Fibroblast of pulmonary artery (primary cell): ENCODE measurements at places on chromosomes 1 and 21.

GRCh38 chr1:115194506-115194905 is 105.2 kb upstream of the TSPAN2 start:
- no peak for DNase-seq

DNA sequence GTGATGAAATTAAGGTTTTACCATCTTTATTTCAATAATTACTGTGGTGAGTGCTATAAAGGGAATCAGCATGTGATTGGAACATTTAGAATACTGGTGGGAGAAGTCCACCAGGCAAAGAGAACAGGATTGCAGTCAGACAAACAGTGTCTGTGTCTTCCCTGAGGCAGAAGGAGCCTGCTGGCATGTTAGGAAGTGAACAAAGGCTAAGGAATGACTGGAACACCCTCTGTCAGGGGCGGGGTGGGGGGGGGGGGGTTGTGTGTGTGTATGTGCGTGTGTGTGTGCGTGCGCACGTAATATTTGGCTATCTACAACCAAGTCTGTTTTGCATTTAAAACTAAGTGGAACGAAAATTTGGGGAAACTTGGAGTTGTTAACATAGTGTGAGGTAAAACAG is 30.2 kb downstream of the SRRM1 start:
- DNase-seq = peak; percentile 16

- no peak for DNase-seq
Observed at GRCh38 chr21:39105836-39106235, 77.4 kb downstream of the PSMG1 start.

GRCh38 chr1:230728710-230729392 is 14.9 kb upstream of the AGT start:
- DNase-seq = peak; percentile 6

GRCh38 chr1:85366391-85367170 is 90.1 kb upstream of the BCL10 start:
- DNase-seq = peak; percentile 90

DNA sequence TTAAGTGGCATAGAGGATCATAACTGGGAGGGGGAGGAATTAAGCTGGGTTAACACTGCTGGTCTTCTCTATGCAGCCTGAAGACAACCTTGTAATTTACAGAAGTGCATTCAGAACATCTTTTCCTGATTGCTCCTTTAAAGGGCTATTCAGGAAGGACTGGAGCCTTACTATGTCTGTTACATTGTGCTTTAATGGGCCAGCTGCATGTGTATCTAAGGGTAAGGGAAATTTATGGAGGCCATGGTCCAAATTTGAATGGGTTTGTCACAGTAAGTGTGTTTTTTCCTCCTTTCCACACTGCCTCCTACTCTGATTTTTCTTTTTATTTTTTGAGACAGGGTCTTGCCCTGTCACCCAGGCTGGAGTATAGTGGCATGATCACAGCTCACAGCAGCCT is 19.6 kb downstream of the C1orf21 start:
- no peak for DNase-seq

DNA sequence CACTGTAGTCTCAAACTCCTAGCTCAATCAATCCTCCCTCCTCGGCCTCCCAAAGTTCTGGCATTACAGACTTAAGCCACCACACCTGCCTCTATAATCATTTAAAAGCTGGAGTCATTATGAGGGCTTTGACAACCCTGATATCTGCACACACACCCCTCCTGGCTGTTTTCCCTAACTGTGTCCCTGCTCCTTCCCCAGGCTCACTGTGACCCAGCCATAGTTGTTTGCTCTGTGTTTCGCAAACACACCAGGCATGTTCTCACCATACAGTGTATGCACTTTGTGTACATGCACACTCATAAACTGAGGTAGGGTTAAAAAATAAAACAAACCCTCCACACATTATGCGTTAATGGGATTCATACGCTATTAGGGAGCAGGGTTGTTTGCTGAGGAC is 21.8 kb upstream of the IL20 start:
- no peak for DNase-seq

DNA sequence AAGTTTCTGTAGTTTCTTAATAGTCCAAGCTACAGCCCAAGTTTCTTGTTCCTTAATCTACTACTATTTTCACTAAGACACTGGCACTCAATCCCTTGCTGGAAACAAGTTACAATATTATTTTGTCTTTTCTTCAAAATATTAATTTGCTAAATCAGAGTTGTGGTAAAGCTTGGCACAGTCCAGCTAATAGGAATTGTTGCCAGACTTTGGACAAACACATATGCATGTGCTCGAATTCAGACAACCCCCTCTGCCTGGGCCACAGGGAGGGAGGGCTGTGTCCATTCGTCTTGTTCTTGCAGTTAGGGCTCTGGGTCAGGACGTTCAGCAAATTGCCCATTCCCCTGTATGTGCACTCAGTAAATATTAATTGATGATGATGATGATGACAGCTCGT is 103.6 kb downstream of the CNIH3 start:
- DNase-seq = no peak

- no peak for DNase-seq
Observed at GRCh38 chr1:235682216-235682615, 32.6 kb upstream of the GNG4 start.

GRCh38 chr1:150235294-150235851 is 539 bp downstream of the ANP32E start:
- no peak for DNase-seq

- DNase-seq = peak; percentile 47
Observed at GRCh38 chr1:167747988-167748387, 26.2 kb downstream of the MPZL1 start.

DNA sequence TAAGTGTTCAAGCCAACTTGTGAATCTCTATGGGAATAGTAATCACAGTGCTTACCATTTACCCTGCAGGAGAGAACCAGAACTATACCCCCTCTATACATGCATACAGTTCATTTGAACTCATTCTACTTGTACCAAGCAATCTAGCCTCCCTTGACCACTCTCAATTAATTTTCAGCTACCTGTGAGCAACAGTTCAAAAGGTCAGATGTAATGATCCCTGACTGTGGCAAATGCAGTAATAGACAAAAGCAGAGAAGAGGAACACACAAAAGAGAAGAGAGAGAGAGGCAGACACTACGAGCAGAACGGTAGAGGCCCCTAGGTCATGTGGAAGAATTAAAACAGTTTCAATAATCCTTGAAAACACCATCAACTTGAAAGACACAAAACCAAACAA is 52.8 kb downstream of the FMO4 start:
- no peak for DNase-seq

- peak; percentile 66 for DNase-seq
Observed at GRCh38 chr21:16241479-16241963, 511.7 kb downstream of the USP25 start.

DNA sequence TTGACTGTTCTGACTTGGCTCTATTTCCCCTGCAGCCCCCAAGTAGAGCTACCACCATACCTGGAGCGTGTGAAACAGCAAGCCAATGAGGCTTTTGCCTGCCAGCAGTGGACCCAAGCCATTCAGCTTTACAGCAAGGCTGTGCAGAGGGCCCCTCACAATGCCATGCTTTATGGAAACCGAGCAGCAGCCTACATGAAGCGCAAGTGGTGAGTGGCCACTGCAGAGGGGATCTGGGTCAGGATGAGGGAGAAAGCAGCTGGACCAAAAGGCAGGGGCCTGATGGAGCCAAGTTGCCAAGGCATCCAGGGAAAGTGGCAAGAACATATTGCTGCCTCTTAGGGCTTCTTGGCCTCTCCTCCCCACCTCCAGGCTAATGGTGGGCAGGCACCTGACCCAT is 24.1 kb upstream of the TMEM222 start:
- no peak for DNase-seq

GRCh38 chr1:30467101-30467500 is 256.3 kb downstream of the MATN1 start:
- no peak for DNase-seq

DNA sequence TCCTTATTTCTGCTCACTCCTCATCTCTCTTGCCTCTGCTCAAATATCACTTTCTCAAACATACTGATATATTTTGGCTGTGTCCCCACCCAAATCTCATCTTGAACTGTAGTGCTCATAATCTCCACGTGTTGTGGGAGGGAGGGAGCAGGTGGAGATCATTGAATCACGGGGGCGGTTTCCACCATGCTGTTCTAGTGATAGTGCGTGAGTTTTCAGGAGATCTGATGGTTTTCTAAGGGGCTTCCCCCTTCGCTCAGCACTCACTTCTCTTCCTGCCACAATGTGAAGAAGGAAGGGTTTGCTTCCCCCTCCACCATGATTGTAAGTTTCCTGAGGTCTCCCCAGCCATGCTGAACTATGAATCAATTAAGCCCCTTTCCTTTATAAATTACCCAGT is 26.6 kb downstream of the ZBTB8OS start:
- no peak for DNase-seq

DNA sequence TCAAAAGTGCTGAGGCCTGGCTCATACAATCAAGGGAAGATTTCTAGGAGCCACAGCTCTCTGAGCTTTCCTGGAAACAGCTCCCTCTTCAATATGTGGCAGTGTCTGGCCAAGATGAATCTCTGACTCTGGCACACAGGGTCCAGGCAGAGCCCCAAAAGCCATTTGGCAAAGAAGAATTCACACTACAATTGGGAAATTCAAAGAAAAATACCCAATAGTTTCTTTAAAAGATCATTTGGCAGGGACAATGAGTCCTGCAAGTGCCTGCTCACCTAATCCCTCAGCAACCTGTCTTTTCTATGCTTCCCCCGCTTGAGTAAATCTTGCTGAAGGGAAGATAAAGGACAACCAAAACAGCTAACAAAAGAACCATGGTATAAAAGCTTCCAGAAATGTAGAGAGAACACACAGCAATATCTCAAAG is 124.6 kb downstream of the TGFBR3 start:
- DNase-seq = no peak

DNA sequence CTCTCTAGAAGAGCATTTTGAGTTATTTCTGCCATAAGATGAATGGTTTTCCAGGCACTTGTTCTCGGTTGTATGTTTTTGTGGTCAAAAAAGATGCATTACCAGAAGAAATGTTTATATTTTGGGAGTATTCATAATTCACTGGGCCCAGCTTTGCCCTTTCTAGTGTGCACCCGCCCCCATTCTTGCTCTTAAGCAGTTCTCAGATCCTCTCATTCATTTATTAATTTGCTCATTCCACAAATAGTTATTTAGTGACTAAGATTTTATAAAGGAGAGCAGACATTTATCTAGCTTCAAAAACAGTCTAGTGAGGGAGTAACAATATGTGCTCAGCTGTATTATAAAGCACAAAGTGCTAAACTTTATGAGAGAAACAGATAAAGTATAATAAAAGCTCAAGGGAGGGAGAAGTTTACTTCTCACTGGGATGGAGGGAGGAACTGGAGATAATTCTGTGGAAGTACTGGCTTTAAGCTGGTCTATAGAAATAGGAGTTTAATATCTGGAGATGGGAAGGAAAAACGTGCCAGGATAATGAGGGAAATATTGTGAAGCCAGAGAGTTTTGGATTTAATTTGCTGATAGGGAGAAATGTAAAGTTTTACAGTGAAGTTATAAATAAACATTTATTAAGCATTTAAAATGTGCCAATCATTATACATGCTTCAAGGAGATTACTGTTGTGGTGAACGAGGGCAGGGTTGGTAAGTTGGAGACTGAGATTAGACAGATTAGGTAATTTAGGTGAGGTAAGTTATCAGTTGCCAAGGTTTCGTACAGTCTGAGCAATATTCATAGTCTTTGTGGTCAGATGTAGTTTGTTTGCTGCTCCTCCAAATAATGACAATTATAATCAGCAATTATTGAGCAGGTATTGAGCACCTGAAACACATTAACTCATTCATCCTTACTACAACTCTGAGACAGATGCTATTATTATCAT is 9.1 kb upstream of the MACF1 start:
- DNase-seq = no peak

DNA sequence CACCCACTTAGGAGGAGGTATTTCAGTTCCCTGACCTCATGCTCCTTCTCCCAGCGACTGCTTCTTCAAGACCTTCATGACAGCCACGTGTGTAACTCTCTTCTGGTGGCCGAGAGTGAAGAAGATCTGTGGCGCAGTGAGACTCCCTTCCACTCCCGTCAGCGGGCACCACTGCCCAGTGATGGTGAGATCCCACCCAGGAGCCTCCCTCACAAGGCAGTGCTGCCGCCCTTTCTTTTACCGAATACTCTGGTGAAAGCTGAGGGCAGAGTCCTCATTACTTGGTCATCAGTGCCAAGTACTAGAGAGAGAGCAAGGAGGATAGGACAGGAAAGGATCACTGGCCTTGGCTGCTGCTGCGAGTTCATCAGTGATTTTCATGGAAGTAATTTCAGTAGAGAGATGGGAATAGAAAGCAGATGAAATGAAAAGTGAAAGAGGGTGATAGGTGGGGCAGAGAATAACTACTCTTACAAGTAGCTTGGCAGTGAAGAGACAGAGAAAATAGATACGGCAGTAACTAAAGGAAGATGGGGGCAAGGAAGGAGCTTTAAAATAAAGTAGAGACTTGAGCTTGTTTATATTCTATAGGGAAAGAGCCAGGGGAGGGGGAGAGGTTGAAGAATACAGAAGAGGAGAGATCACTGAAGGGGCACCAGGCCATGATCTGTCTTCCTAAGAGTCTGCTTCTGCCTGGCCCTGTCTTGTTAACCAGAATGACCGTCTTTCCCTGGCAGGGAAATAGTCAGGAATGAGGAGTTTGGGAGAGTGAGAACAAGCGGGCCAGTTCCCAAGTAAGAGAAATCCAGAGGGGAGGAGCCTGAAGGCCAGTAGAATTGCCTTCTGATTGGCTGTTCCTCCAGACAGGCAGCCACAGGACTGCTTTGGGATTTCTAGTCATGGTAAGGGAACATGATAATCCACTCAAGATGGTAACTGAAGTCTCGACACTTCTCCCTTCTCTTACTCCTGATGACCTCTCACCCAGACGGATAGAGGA is 18.3 kb downstream of the HYI start:
- peak; percentile 45 for DNase-seq

- peak; percentile 15 for DNase-seq
Observed at GRCh38 chr1:181044449-181044966, 10.7 kb downstream of the MR1 start.

- DNase-seq = no peak
Observed at GRCh38 chr1:115140442-115141144, 51.3 kb upstream of the TSPAN2 start.

GRCh38 chr1:1295154-1295923 is 12.4 kb downstream of the ACAP3 start:
- no peak for DNase-seq

DNA sequence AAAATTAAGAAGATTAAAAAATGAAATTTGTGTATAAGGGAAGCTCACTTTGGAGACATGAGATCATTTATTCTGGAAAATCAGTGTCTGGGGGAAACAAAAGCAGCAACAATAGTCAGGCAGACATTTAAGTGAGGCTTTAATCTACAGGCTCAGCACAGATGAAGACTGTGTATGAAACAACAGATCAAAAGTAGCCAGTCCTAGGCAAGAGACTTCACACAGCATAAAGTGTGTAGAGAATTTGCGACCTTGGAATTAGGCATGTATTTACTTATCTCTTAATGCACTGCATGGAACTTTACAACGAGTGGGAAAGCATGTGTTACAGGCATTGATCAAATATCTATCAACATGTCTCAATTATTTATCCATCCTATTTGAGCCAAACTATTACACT is 1099.9 kb downstream of the PLA2G4A start:
- no peak for DNase-seq

GRCh38 chr1:84960371-84960770 is 36.5 kb downstream of the MCOLN2 start:
- peak; percentile 94 for DNase-seq
